ENCODE measurements at places on chromosomes 5 and 9.

GRCh38 chr5:138752341-138752950 lies 779 bp upstream of the CTNNA1 start:
- DNase-seq: no peak

DNA sequence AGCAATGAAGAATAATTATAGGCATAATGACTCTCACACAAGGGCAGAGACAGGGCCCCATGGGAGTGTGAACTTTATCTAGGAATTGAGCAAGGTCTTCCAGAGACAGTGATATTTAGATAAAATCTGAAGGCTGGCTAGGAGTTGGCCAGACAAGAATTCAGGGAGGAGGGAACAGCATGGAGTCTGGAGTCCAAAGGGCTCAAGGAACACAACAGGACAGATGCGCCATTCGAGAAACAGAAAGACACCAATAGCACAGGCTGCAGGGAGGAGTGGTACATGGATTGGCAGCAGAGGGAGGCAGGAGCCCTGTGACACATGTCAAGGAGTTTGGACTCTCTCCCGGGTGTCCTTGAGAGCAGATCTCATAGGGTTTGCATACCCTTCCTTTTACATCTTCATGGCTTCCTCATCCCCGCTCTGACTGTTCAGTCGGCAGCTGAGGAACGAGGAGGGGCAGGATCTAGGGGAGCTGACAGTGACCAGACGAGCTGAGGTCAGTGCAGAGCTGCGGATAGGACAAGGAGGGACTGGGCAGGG lies 64.0 kb upstream of the XPA start:
- DNase-seq: no peak

- DNase-seq: no peak
Observed at GRCh38 chr9:33161011-33161588, 6.0 kb downstream of the B4GALT1 start.

DNA sequence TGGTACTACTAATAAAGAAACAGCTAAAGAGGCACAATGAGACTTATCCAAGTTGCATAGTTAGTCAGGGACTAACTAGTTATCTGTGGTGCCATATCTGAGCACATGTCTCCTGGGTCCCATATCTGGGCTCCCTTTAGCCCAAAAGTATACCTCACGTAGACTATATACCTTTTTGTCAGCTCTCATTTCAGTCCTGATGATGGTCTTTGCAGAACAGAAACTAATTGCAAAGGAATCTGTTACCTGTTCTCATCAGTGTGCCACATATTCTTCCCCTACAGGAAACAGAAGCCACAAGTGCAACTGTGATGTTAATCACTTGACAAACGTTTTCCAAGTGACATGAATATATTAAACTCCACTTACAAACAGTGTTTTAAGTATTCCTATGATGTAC lies 395.2 kb downstream of the KIAA0825 start:
- no peak for DNase-seq

DNA sequence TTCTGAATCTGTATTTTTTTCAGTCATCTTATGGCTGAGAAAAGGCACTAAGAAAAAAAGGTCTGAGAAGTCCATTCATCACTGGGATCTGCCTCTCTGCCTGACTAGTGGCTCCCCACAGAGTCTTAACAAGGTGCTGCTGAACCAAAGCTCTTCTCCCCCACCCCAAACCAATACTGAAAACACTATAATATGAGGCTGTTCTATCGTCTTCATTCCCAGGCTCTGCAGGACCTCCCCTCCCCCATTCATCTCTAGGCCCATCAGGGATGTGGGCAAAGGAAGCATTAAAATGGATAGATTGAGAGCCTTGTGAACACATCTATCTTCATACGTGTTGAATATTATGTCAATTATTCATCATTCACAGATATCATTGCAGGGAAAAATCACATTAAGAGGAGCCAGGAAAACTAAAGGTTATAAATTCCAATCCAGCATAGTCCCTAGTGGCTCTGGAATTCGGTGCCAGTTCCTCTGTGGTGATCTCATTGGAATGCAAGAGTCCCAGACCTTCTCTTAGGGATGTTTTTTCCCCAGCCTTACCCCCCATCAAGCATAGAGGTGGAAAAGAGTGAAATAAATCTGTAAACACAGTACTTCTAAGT lies 44.3 kb upstream of the GPR151 start:
- no peak for DNase-seq

DNA sequence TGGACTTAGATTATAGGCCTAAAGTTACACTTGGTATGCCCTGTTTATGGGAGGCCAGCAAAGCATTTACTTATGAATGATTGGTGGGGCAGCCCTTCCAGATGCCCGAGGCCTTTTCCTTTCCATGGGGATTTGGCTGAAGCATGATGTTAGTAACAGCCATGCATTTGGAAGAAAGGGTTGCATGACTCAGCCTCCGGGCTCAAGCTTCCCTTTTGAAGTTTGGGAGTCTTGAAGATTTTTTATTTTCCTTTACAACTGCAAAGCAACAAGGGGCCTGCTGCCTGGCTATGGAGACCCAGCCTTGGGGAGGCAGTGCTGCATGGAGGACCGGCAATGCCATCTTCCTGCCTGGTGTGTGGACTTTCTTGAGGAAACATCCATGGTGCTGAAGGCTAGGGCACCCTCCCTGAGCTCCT lies 244.7 kb downstream of the ICE1 start:
- no peak for DNase-seq

DNA sequence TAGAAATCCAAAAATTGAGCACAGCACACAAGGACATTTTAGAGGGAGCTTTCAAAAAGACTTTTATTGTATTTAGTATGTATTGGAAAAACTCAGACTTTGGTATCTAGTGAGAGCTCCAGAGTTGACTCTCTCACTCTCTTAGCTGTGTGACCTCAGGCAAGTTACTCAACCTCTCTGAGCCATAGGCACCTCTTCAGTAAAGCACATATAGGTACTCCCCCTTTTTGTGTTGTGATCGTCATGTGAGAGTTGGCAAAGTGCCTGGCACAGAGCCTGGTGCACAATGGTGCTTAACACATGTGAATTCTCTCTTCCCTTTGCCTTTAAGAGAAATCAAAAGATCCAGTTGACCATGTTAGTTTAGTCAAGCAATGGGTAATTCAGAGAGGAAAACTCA lies 186.2 kb downstream of the TMEM38B start:
- no peak for DNase-seq

DNA sequence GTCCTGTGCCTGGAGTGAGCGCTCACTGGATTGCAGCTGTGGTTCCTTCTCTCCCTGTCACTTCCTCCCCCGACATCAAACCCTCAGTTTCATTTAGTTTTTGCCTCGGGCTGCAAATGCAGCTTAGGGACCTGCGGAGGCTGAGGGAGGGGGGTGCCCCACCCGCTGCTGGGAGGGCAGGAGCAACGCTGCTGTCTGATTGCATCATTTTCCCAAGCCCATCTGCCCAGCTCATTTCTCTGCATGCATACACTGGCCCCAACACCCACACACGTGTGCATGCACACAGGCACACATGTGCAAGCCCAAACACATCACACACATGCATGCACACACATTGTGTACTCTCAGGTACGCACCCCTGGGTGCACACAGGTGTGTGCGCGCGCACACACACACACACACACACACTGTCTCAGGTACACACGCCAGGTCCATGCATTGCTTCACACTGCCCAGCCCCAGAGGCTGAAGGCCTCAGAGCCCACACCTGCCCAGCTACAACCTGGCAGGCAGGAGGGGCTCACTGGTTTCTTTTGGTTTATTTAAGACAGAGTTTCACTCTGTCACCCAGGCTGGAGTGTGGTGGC lies 3.4 kb downstream of the ASS1 start:
- no peak for DNase-seq

DNA sequence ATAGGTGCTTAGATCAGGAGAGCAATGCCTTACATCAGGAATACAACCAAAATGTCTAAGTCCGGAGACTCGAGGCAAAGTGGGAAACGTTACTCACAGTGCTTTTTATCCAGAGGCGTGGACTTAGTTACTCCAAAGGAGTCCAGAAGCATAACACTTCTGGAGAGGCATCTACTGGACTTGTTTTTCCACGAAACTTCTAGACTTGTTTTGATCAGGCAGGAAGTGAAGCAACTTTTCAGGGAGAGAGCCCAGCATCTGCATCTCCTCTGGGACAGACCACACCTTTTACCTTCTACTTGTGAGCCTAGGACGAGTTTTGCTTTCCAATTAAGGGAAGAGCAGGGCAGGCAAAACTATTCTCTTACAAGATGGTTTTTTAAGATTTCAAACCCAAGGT lies 1.2 kb upstream of the TJP2 start:
- no peak for DNase-seq

GRCh38 chr9:98185611-98186171 lies 6.7 kb downstream of the CORO2A start:
- DNase-seq: no peak
